ENCODE measurements at places on chromosomes 12 and 14. TPM values are rescaled to one million over a fixed set of nuclear protein-coding genes. Genes with fewer than 3 reads are reported as not detected.

Gene TAS2R7
- total RNA-seq, result not detected

Gene BHLHE41
- total RNA-seq, result not detected

Gene PXN
- 89.6 TPM for total RNA-seq

Gene CPNE6
- total RNA-seq, result 0.12 TPM

Gene SLC35F4
- total RNA-seq, result not detected

Gene BCL11B
- total RNA-seq, result 54.4 TPM

Gene DCAF4
- total RNA-seq, result 16.6 TPM

Gene MTHFD1
- 123 TPM for total RNA-seq

Gene MEG3
- total RNA-seq, result not detected

Gene SERPINA1
- total RNA-seq, result 68.9 TPM

Data from activated T-cell treated with anti-CD3 and anti-CD28 coated beads, Interleukin-2, amount 50 U/mL, for 72 hours (primary cell).